Activated T-cell treated with anti-CD3 and anti-CD28 coated beads for 1 hour (primary cell): ENCODE measurements at places on chromosomes 12 and 14.

DNA sequence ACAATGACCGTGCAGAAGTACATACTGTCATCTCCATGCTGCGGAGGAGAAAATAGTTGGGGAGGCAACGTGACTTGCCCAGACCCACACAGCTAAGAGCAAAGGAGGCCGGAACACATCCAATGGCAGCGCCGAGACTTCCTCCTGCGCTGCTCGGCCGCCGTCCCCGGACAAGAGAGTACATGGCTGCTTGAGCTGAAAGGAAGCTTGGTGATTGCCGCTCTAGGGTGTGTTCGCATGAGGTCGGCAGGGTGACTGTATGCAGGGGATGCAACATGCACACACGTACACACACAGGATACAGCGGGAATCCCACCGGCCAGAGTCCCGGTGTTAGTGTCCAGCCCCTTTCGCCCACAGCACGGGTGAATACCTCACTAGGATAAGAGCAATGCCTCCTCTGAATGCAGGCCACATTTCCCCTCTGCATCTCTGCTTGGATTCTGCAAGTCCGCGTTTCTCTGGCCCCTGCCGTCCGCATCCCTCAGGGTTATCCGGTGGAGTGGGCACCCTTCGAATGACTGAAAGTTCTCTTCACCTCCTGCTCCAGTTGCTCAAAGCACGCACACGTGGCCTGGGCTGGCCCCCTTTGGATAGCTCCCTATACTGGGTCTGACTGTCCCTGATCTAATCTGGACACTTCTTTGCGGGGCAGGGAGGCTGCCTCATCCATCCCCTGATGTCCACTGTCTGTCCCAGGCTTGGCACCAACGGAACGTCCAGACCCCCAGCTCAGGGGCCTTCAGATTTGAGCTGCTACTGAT lies 78.8 kb downstream of the GSC start:
- no peak for DNase-seq

GRCh38 chr12:20109676-20110075 lies 258.7 kb upstream of the PDE3A start:
- DNase-seq = no peak

DNA sequence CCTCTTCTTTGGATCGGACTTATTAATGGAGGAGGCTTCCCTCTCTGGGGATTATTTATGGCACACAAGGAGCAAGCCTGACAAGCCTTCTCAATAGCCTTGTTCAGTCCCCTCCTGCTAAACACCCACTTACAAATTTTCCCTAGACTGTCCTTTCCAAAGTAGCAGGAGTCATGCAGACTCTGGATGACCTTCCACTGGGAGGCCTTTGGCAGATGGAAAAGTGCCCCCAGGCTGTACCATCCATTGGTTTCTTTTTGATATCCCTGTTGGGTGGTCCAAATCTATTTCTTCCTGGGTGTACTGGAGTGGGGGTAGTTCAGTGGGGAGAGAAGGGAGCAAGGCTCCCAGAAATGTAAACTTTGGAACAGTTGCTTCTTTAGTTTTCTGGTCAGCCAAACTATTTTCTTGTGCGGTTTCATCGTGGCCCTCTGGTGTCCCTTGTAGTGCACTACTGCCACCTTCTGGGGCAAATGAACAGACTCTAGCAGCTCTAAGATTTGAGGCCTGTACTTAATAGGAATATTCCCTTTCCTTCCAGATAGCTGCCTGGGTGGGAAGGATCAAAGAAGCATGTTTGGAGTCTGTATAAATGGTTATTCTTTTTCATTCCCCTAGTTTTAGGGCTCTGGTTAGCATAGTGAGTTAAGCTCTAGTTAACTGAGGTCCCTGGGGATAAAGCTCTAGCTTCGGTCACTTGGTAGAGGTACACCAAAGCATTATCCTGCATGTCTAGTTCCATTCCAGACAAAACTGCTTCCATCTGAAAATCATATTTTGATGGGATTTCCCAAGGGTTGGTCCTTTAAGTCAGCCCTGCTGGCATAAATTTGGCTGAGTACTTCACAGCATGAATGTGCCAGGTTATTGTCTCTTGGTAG lies 409.5 kb downstream of the SLC6A15 start:
- no peak for DNase-seq

GRCh38 chr12:124577374-124577773 lies 10.0 kb upstream of the NCOR2 start:
- no peak for DNase-seq

DNA sequence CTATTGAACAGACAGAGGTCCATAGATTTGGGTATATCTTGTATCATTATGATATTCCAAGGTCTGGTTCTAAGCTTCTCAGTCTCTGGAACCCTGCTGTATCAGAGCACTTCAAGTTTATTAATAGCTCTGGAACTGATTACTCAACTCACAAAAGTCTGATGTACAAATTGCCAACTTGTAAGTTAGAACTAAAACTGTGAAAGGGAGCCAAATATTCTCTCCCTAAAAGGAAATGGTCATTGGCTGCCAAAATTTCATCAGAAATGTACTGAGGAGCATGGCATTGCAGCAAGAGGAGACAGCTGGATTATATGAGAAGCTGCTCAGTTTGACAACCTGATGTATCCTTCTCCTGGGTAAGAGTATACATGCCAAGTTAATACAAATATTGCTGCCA lies 828.8 kb upstream of the SEL1L start:
- no peak for DNase-seq

DNA sequence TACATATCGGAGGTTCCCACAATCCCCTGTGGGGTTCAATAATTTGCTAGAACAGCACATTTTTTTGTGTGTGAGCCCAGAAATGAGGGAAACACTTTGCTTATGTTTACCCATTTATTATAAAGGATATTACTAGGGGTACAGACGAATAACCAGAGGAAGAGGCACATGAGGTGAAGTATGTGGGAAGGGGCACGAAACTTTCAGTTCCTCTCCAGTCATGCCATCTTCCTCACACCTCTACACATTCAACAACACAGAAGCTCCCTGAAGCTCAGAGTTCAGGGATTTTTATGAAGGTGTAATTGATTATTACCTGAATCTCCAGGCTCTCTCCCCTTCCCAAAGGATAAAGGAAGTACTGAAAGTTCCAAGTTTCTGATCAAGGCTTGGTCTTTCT lies 30.2 kb upstream of the DYRK2 start:
- no peak for DNase-seq

GRCh38 chr12:126663304-126664094 lies 1598.3 kb downstream of the AACS start:
- no peak for DNase-seq

DNA sequence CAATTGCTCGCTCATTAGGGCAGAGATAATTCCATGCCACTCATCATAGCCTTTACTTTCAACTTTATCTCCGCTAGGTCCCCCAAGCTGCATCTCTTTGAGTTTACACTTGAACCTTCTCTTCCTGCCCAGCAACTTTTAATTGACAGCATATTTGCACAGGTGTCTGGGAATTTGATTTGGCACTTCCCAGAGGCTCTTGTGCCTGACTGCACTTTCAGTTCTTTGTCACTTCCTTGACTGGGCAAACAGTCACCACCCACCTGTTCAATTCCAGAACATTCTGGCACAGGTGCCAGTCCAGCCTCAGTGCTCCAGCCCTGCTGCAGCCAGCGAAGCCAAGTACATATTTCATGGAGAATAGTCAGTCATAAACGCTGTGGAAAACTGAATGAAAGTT lies 110.1 kb upstream of the LRIG3 start:
- no peak for DNase-seq

DNA sequence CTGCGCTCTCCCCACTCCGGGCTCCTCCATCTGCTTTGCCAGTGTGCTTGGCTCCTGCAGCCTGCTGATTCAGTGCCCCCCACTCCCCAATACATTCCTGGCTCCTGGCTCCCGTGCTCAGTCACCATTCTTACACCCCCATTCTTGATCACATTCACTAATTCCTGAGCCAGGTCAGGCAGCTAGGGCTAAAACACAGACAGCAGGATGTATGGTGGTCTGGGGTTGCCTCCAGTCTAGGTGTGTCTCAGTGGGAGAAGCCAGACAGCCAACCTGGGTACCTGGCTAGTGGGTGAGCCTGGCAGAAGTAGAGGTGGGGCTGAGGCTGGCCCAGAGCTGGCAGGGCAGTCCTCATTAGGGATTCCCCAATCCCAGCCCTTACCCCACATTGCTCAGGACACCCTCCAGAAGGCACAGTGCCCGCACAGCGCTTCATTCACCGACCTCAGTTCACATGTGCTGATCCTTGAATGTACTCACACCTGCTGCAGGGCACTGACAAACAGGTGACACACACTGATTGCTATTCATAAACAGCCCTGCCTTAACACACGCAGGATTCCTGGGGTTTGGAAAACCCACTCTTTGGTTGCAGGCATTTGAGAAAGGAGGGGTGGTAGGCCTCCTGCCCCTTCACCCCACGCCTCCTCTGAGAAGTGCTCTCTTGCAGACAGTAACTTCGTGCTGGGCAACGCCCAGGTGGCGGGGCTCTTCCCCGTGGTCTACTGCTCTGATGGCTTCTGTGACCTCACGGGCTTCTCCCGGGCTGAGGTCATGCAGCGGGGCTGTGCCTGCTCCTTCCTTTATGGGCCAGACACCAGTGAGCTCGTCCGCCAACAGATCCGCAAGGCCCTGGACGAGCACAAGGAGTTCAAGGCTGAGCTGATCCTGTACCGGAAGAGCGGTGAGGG lies 1.7 kb downstream of the KCNH3 start:
- DNase-seq = no peak

DNA sequence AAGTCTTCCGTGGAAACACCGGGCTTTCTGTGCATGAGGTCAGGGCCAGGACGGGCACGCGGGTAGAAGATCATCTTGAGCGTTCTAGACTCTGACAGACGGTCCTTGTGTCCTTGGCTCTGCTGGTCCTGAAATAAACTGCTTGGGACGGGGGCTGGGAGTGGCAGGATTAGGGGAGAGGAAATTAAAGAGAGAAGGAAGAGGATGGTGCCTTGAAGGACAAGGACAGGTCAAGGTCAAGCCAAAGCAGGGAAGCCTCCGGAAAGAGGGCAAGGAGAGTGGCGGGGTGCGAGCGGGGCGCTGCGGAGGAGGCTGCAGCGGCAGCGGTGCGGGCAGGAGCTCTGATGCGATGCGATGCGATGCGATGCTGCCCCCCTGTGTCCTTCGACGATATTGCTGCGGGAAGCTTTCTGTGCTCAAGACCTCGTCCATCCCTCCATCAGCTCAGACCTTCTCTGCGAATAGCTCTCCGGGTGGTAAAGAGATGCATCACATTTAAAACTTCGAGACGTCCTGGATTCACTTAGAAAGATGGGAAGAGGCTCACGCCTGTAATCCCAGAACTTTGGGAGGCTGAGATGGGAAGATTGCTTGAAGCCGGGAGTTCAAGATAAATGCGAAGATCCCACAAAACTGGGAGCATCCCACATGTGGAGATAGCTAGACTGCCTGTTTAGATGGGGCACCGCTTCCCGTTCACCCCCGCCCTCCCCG lies 110.1 kb upstream of the TMEM132D start:
- DNase-seq = no peak

- no peak for DNase-seq
Observed at GRCh38 chr14:95257521-95257920, 62.2 kb downstream of the CLMN start.

GRCh38 chr12:29639893-29640495 lies 142.5 kb upstream of the OVCH1 start:
- DNase-seq = no peak

- no peak for DNase-seq
Observed at GRCh38 chr12:13784504-13784903, 196.9 kb downstream of the GRIN2B start.

DNA sequence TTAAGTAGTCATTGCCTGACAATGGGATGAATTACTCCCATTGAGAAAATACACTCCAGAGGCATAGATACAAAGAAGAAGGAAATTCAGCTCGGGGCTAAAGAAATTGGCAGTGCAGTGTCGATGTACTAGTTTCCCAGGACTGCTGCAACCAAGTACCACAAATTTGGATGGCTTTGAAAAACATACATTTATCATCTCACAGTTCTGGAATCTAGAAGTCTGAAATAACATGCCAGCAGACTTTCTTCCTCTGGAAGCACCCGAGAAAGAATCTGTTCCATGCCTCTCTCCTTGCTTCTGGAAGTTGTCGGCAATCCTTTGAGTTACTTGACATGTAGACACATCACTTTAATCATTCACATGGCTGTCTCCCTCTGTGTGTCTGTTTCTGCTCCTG lies 101.9 kb downstream of the TMTC3 start:
- no peak for DNase-seq

DNA sequence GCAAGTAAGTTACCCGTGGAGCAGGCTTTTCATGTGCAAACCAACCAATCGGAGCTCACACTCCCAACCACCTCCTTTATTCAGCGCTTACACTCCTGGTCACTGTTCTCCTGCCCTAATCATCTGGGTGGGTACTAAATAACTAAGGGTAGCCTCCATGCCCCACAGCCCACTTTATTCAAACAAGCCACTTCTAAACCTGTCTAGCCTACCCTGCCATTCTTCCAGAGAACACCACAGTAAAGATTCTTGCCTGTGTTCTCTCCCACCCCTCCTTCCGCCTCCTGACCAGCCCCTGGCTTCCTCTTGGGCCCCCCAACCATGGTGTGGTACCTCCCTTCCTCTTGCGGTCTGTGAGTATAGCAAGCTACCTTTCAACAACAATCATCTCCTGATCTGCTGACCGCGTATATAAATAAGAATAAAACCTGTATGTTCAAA lies 581.9 kb downstream of the VRK1 start:
- no peak for DNase-seq

- DNase-seq = no peak
Observed at GRCh38 chr14:76306131-76306530, 69.8 kb upstream of the ESRRB start.

- DNase-seq = no peak
Observed at GRCh38 chr12:118500299-118500698, 123.9 kb downstream of the SUDS3 start.

- DNase-seq = no peak
Observed at GRCh38 chr12:2276288-2277033, 223.7 kb downstream of the CACNA1C start.

DNA sequence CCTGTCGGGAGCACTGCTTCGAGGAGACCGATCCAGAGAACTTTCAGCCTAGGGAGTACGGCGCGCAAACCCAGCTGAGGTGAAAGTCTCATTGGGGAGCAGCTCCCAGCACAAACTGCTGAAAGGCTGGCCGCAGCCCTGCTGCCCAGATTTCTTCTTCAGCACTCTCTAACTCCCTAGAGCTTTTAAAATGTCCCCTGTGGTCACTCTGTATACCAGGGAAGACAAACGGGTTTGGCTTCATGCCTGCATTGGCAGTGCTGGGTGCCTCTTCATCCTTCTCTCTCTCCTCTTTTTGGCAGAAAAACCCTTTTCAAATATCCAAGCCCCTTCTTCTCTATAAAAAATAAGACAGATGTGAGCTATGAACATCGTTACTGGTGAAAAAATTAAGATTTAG lies 34.9 kb downstream of the BBS10 start:
- no peak for DNase-seq

GRCh38 chr14:68143341-68143841 lies 323.8 kb downstream of the RAD51B start:
- DNase-seq = no peak

GRCh38 chr12:64058541-64059265 lies 163.4 kb downstream of the KICS2 start:
- DNase-seq = no peak

GRCh38 chr12:3302401-3303041 lies 188.5 kb upstream of the PRMT8 start:
- no peak for DNase-seq

DNA sequence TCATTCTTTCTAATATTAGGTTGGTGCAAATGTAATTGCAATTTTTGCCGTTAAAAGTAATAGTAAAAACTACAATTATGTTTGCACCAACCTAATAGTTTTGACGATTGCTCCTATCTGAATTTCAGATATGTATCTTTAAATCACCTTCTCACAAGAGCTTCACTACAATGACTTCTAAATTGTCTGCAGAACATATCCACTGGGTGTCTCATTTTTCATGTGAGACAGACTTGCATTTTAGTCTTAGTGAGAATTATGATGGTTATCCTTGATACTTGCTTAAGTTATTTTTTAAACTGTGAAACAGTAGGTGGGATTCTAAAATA lies 84.6 kb downstream of the ITPR2 start:
- DNase-seq = no peak
